ENCODE measurements at places on chromosomes 2 and 18.

GRCh38 chr18:79769698-79770500 lies 27.8 kb upstream of the KCNG2 start:
- DNase-seq: no peak

DNA sequence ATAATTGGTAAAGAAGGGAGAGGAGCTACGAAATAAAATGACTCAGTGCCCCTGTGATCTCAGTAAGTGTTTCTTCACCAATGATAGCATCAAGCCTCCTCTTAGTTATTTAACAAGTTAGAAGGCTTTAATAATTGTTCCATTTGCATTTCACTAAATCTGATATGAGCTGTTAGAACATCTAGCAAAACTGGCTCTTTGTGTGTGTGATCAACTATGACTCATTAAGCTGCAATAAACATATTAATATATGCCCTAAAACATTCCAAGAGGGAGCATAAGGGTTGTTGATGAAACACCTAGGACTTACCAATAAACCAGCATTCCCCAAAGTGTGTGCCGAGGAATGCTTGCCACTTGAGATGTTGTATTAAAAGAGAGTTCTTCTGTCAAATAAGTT lies 115.2 kb downstream of the OSBPL6 start:
- DNase-seq: no peak

GRCh38 chr2:42009657-42010580 lies 37.9 kb upstream of the PKDCC start:
- no peak for DNase-seq

GRCh38 chr2:64128943-64129391 lies 15.3 kb downstream of the PELI1 start:
- no peak for DNase-seq

GRCh38 chr2:236600892-236601291 lies 31.3 kb downstream of the ACKR3 start:
- no peak for DNase-seq

DNA sequence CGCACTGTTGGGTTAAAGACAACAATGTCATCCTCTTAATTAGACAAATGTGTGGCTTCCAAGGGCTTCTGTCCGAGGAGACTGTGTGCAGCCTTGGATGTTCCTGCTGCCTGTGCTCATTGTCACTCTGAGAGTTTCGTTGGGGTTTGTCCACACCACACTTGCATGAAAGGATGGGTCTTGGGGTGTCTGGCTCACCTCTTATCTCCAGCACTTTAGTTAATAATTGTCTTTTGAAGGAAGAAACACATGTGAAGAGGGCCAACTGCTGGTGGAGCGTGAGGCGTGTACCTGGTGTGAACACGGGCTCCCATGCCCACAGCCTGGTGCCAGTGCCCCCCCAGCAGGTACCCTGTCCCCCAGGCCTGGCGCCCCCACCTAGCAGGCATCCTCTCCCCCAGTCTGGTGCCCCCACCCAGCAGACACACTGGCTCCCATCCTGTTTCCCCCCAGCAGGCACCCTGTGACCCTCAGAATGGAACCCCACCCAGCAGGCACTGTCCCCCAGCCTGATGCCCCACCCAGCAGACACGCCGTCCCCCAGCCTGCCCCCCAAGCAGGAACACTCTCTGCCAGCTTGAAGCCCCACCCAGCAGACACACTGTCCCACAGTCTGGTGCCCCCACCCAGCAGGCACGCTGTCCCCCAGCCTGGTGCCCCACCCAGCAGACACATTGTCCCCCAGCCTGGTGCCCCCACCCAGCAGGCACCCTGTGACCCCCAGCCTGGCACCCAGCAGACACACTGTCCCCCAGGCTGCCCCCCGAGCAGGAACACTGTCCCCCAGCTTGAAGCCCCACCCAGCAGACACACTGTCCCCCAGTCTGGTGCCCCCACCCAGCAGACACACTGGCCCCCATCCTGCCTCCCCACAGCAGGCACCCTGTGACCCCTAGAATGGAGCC lies 96.3 kb upstream of the TMEM18 start:
- no peak for DNase-seq

GRCh38 chr2:121049131-121049530 lies 235.9 kb downstream of the TFCP2L1 start:
- DNase-seq: no peak

DNA sequence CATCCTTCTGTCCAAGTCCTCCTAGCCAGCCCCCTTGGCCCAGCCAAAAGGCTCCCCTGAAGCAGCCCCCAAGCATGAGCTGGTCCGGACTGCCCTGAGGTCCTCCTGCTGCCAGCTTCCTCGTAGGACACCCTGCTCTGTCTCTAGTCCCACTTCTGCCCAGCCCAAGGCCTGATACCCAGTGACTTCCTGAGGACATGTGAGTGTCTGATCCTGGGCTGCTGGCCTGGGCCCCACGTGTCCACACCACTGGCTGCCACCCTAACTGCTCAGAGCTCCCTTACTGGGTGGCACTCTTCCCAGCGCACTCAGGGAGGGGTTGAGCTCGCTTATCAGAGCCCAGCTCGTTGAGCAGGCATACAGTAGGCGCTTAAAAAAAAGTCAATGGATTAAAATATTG lies 34.4 kb upstream of the PDIA6 start:
- DNase-seq: no peak

- no peak for DNase-seq
These were observed 20.0 kb upstream of the MTCL1 start for GRCh38 chr18:8685141-8685913.
